ENCODE measurements at places on chromosomes 16 and 17. TPM values are rescaled to one million over a fixed set of nuclear protein-coding genes. Genes with fewer than 3 reads are reported as not detected.

Gene BCAR1
- 122 TPM for total RNA-seq

Gene MED1
- total RNA-seq: 33.9 TPM

Gene RND2
- 0.35 TPM for total RNA-seq

Gene HOXB4
- total RNA-seq: 3.0 TPM

Gene CMTM2
- total RNA-seq: not detected

Gene MYO1C
- total RNA-seq: 252 TPM

Gene SLC13A2
- not detected for total RNA-seq

Gene CPHXL2
- not detected for total RNA-seq

Gene CA10
- not detected for total RNA-seq

Gene HOXB1
- total RNA-seq: not detected

Gene LRRC36
- total RNA-seq: 0.32 TPM

Gene LPO
- total RNA-seq: not detected

Gene TAT
- total RNA-seq: not detected

Gene SLC47A1
- total RNA-seq: 11.6 TPM
